ENCODE measurements at places on chromosomes 2 and 18. TPM values are rescaled to one million over a fixed set of nuclear protein-coding genes. Genes with fewer than 3 reads are reported as not detected.

DNA sequence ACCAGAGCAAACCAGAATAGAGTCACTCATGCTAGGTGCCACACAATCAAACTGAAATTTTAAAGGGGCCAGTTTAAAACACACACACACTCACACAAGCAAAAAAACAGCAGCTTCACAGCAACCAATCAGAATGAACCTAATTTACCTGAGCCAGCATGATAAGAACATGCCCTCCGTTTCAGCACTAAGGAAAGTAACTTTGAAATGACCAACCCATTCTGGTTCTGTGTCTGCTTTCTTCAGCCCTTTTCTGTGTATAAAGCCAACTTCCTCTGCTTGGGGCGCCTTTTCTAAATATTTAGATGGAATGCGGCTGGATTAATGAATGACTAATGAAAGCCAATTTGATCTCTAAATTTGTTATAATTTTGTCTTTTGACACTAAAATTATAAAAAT is 629.1 kb downstream of the ZEB2 start:
- no peak for DNase-seq

DNA sequence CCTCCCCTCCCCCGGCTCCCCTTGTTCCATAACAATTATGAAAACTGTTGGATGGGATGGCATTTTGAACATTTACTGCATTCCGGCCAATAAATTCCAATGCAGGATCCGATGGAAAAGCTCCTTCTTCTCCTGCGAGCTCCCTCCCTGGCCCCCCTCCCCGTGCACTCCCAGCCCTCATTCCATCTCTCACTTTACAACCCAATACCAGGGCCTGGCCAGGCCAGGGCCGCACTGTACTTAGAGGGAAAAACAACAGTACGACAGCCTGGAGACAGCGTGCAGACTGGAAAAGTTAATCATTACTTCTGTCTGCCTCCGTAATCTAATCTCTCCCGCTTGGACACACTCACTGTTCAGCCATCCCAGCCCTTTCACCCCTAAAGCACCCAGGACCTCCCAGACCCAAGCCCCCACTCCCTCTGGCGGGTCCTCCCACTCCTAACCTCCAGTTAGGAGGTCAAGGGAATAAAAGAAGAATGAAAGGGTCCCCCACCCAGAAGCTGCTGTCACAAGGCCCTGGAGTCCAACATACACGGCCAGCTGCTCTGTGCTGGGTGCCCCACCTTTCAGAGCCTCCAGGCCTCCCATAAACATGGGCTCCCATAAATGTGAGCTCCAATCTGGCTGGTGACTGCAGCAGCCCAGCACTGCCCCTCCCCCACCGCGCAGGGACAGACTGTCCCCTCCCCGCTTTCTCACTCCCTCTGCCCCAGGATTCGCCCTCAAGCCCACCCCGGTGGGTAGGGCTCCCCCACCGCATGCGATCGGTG is 20.6 kb downstream of the SMAD7 start:
- DNase-seq, result no peak

- peak; percentile 25 for DNase-seq
These were observed 501 bp downstream of the RETREG2 start for GRCh38 chr2:219178377-219179175.

GRCh38 chr2:148770047-148770446 is 105.0 kb upstream of the KIF5C start:
- DNase-seq, result no peak

DNA sequence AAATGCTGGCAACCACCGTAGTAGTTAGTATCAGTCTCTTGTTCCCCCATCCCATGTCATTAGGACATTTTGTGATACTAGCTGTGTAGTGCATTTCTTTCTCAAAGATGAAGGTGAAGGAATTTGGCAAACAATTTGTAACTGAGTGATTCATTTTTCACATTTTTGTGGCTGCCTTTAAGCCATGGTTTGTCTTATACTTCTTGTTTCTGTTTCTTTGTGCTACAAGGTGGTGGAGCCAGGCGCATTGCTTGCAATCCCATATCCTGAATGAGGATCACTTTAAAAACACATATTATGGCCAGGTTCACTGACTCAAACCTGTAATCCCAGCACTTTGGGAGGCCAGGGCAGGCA is 40.6 kb downstream of the GPD2 start:
- DNase-seq, result no peak

GRCh38 chr2:182941121-182941722 is 74.8 kb upstream of the FRZB start:
- no peak for DNase-seq

GRCh38 chr2:216733046-216733445 is 37.7 kb upstream of the IGFBP5 start:
- no peak for DNase-seq

DNA sequence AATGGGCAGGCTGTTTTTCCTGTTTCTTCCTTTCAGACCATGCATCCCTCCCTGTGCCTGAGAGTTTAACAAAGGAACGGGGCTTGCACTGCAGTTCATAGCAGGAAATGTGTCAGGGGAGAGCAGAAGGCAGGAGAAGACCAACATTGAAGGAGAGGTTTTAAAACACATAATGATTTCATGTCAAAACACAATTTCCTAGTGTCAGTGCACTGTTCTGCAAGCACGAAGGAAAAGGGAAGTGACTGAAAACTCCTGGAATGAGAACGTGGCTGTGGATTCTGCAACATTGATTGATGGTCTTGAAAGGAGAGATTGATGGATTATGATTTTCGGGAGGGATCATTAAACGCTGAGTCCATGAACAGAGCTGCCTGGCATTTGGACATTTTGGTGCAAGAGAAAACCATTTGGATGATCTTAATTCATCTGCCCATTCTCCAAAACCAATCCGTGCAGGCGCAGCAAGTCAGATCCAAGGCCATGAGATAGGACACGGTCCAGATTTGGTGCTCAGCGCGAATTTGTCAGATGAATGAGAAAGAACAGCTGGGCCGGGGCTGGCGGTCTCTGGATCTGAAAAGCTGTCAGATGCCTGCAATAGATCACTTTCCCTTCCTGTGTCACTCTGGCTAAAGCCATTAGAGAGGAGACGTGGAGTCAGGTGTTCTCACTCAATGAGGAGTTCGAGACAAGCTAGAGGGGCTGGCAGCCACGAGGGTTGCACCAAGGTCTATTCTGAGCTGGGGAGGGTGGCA is 38.4 kb downstream of the C1QL2 start:
- DNase-seq, result no peak

DNA sequence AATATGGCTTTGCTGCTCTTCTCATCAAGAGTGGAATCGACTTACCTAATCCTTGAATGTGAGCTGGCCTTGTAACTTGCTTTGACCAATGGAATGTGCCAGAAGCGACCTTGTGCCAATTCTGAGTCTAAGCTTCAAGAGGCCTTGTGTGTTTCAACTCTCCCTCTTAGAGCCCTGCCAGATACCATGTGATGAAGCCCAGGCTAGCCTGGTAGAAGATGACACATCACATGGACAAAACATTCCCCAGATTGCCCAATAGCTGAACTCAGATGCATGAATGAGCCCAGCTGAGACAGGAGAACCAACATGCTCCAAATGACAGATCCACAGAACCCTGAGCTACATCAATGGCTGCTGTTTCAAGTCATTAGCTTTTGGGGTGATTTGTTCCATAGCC is 4.2 kb upstream of the KLHL14 start:
- no peak for DNase-seq

DNA sequence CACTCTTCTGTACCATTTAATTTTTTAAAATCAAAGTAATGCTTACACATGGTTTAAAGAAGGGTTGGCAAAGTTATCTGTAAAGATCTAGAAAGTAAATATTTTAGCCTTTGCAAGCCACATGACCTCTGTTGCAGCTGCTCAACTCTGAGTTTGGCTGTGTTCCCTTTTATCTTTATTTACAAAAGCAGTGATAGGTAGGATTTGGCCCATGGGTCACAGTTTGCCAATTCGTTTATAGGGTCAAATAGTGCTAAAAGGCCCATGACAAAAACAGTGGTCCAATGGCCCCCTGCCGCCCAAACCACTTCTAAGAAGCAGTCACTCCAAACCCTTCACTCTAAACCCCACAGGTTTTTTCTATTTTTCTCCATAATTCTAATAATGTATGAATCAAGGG is 124.8 kb downstream of the PARD3B start:
- DNase-seq, result no peak

- DNase-seq, result no peak
These were observed 86.6 kb downstream of the DTNB start for GRCh38 chr2:25586726-25587144.

DNA sequence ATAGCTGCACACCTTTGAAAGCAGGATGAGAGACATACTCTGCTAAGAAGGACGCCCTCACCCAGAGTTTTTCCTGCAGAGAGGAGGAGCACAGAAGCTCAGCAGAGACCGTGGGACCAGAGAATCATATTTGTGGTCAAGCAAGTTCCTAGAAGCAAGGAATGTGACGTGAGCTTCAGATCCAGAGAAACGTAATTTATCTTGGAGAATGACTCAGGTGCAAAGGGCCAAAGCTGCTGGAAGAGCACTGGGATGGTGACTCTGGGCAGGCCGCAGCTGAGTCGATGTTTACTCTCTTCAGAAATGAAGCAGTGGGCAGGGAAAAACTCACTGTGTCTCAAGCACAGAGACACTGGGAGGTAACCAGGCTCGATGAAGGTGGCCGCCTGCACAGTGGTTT is 50.1 kb upstream of the IGFBP2 start:
- DNase-seq, result no peak

DNA sequence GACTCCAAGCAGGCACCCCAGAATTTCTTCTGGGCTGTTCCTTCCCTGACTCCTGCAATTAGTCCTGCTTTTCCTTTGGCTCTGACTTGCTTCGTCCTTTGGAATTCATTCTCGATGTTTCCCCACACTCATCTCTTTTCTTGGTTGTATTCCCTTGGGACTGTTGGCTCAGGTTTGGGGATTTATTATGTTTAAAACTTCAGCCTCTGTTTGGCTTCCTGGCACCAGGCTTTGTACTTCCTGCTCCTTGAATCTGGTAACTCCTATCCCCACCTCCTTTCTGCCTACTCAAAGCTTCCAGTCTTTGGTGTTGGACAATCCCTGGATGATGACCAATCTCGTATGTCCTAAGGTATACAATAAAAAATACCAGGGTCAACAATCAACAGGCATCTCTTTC is 1.8 kb upstream of the KCNE4 start:
- DNase-seq, result no peak

DNA sequence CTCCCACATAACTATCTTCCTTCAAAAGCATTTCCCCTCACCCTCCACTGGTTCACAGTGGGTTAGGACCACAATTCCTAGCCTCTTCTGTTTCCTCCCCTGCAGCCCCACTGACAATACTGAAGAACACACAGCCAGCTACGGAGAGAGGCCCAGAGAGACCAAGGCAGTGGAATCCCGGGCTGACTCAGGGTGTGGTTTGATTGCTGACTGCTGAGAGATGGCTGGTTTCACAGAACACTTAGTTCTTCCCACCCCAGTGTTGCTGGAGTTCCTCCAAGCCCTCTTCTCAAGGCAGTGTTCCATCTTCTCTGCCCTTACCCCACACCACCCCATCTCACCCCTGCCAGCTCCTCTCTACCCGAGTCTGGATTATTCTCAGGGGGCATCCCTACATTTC is 43.3 kb upstream of the ZFP36L2 start:
- no peak for DNase-seq

GRCh38 chr2:128645631-128646030 is 327.0 kb upstream of the HS6ST1 start:
- no peak for DNase-seq

DNA sequence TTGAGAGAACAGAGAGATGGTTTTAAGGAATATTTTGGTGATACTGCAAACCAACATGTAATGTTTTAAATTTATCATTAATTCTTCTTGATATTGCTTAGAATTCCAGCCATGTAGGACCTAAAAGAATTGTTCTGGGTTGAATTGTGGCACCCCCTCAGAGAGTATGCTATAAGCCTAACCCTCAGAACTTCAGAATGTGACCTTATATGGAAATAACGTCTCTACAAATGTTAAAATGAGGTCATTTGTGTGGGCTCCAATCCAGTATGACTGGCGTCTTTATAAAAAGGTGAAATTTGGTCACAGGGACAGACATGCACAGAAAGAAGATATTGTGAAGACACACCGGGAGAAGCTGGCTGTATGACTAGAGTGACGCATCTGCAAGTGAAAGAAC is 193.6 kb downstream of the NRXN1 start:
- no peak for DNase-seq

DNA sequence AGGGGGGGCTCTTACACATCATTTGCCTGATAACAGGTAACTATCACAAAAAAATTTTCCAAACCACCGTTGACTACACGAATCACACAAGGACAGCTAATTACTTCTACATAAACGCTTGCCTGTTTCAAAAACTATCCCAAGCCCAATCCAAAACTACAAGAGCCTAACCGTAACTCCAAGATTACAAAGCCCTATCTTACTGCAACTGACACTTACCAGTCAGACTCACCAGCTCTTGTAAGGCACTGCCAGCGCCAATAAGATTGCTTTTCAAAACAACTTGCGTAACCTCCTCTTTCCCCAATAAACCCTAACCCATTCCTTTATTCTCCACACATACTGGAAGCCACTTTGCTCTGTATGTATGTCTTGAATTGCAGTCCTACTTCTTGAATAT is 148.4 kb downstream of the NBAS start:
- no peak for DNase-seq

- DNase-seq, result no peak
These were observed 1935.1 kb upstream of the PIK3C3 start for GRCh38 chr18:40019797-40020392.

DNA sequence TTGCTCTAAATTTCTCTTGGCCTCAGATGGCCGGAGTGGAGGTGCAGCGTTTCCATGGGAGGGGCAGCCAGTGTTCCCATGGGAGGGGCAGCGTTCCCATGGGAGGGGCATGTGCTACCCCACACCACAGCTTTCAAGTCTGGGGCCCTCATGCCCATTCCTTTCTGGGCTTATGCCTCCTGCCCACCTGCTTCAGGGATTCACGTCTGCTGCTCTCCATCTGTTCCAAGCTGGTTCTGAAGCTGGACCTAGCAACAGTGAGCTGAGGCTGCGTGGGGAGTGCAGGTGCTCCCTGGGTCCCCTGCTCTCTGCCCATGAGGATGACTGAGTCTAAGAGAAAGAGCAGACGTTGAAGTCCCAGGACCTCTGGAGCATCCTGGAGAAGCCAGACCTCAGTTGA is 243.1 kb upstream of the PXDN start:
- DNase-seq, result no peak

- DNase-seq, result peak; percentile 23
These were observed 183.3 kb downstream of the ASXL3 start for GRCh38 chr18:33761363-33761762.

DNA sequence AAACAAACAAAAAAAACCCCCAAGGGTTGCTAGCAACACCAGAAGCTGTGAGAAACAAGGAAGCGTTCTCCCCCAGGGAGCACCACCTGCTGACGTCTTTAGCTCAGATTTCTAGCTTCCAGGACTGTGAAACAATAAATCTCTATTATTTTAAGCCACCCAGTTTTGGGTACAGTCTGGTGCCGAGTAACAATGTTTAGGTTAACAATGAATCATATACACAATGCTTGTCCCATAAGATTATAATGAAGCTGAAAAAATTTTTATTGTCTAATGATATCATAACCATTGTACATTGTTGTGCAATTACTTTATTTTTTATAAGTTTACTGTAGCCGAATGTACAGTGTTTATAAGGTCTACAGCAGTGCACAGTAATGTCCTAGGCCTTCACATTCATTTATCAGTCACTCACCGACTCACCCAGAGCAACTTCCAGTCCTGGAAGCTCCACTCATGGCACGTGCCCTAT is 72.1 kb upstream of the CAB39 start:
- no peak for DNase-seq

GRCh38 chr2:29249666-29250253 is 134.5 kb downstream of the CLIP4 start:
- no peak for DNase-seq

The SDC1 gene
- polyA plus RNA-seq, result 6.8 TPM

The CERKL gene
- polyA plus RNA-seq, result 9.2 TPM

The SNED1 gene
- 5.1 TPM for polyA plus RNA-seq

The MDH1B gene
- 0.28 TPM for polyA plus RNA-seq

The EVX2 gene
- polyA plus RNA-seq, result not detected

Data from hindlimb muscle (tissue), 1 donor.